ENCODE measurements at places on chromosomes 12 and 14.

GRCh38 chr12:1305063-1305434 is 289.3 kb downstream of the FBXL14 start:
- H3K27me3 ChIP-seq: no peaks in the 10 kb centered on the region
- no peak for DNase-seq
- H3K27ac ChIP-seq: no peak overlapping the region
- peaks cover 7% of the 10 kb centered on the region for H3K4me1 ChIP-seq
- H3K4me3 ChIP-seq: no peak overlapping the region
- H3K36me3 ChIP-seq: peaks cover 47% of the 10 kb centered on the region

GRCh38 chr12:50132505-50133135 is 20.6 kb downstream of the COX14 start:
- H3K27me3 ChIP-seq: no peaks in the 10 kb centered on the region
- no peak overlapping the region for H3K27ac ChIP-seq
- peaks cover 14% of the 10 kb centered on the region for H3K36me3 ChIP-seq
- no peak overlapping the region for H3K4me3 ChIP-seq

DNA sequence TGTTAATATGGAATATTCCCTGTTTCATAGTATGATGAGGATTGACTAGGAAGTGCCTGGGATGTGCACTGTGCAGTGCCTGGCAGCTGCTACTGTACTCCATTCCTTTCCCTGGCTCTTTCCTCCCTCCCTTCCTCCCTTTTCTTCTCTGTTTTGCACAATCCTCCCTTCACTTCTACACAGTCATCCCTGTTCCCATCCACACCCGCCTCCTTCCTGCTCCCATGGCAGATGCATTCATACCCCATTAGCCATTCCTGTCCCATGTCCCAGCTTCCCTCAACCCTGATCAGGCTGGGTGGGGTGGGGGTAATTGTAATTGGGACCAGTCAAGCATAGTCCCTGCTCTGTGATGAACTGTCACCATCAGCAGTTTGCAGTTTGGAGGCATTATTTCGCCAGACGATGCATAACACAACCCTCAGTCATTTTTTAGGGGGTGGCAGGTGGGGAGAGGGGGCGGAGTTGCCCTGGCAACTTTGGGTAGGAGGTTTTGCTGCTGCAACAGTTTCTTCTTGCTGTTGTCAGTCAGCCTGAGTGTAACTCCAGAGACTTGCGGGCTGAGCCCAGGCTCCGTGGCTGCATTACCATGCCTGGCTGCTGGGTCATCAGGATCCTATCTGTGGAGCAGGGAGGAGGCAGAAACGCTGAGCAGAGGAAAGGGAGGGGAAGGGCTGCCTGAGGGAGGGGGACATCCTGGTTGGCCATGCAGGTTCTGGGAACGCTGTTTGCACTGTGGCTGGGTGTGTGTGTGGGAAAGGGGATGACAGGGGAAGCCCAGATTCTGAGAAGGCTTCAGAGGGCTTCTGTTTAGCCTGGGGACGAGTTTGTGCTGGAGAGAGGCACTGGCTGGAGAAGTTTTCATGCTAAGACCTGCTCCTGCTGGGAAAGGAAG is 4.1 kb upstream of the KRT84 start:
- peaks cover 4% of the 10 kb centered on the region for H3K4me1 ChIP-seq
- H3K36me3 ChIP-seq: no peaks in the 10 kb centered on the region
- peaks cover 10% of the 10 kb centered on the region for H3K27me3 ChIP-seq
- DNase-seq: no peak
- peak overlapping the region; percentile 13 for H3K27ac ChIP-seq
- peak overlapping the region; percentile 41 for H3K4me3 ChIP-seq

GRCh38 chr12:44247588-44247987 is 411.7 kb downstream of the TMEM117 start:
- H3K4me1 ChIP-seq: no peaks in the 10 kb centered on the region
- H3K4me3 ChIP-seq: no peak overlapping the region
- no peak for DNase-seq
- no peak overlapping the region for H3K27ac ChIP-seq
- no peaks in the 10 kb centered on the region for H3K36me3 ChIP-seq

DNA sequence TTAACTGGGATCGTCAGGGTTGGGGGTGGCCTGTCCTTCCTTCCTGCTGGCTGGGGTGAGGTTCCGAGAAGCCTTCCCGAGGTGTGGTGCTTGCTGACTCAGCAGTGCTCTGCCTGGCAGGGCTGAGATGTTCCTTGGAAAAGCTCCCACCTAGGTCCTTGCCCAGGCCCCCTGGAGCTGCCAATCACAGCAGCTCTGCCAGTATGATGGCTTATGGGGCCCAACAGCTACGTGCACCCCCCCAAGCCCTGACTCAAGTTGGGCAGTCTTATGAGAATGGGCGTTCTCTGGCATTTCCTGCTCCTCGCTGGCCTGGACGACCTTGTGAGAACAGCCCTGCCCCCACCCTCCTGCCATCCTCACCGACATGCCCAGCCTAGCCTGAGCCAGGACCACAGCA is 292.2 kb upstream of the CRY1 start:
- peak overlapping the region; percentile 85 for H3K27ac ChIP-seq
- H3K36me3 ChIP-seq: peaks cover 7% of the 10 kb centered on the region
- peaks cover 29% of the 10 kb centered on the region for H3K4me1 ChIP-seq

GRCh38 chr14:50967103-50967502 is 22.8 kb upstream of the PYGL start:
- no peak for DNase-seq
- no peaks in the 10 kb centered on the region for H3K27me3 ChIP-seq
- H3K4me3 ChIP-seq: no peak overlapping the region
- no peak overlapping the region for H3K27ac ChIP-seq

DNA sequence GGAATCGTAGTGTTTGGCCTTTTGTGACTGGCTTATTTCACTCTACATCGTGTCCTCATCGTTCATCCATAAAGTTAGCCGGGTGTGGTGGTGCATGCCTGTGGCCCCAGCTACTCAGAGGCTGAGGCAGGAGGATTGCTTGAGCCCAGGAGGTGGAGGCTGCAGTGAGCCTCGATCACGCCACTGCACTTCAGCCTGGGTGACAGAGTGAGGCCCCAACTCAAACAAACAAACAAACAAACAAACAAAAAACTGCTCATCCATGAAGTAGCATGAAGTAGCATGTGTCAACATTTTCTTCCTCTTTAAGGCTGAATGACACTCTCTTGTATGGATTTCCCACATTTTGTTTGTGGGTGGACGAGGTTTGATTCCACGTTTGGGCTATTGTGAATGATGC is 44.0 kb upstream of the MEG3 start:
- H3K27ac ChIP-seq: peak overlapping the region; percentile 59
- no peak overlapping the region for H3K4me3 ChIP-seq
- no peaks in the 10 kb centered on the region for H3K36me3 ChIP-seq
- DNase-seq: no peak
- H3K27me3 ChIP-seq: peaks cover 34% of the 10 kb centered on the region
- peaks cover 58% of the 10 kb centered on the region for H3K4me1 ChIP-seq

- H3K36me3 ChIP-seq: no peaks in the 10 kb centered on the region
- no peak overlapping the region for H3K4me3 ChIP-seq
- DNase-seq: peak; percentile 64
- no peak overlapping the region for H3K27ac ChIP-seq
- peaks cover 5% of the 10 kb centered on the region for H3K4me1 ChIP-seq
- peaks cover 9% of the 10 kb centered on the region for H3K27me3 ChIP-seq
These were observed 142.5 kb upstream of the C14orf180 start for GRCh38 chr14:104436741-104437701.

- no peaks in the 10 kb centered on the region for H3K36me3 ChIP-seq
- H3K27me3 ChIP-seq: no peaks in the 10 kb centered on the region
- H3K27ac ChIP-seq: peak overlapping the region; percentile 100
- peaks cover 32% of the 10 kb centered on the region for H3K4me1 ChIP-seq
These were observed 1.3 kb downstream of the FBXO33 start for GRCh38 chr14:39430762-39431415.

DNA sequence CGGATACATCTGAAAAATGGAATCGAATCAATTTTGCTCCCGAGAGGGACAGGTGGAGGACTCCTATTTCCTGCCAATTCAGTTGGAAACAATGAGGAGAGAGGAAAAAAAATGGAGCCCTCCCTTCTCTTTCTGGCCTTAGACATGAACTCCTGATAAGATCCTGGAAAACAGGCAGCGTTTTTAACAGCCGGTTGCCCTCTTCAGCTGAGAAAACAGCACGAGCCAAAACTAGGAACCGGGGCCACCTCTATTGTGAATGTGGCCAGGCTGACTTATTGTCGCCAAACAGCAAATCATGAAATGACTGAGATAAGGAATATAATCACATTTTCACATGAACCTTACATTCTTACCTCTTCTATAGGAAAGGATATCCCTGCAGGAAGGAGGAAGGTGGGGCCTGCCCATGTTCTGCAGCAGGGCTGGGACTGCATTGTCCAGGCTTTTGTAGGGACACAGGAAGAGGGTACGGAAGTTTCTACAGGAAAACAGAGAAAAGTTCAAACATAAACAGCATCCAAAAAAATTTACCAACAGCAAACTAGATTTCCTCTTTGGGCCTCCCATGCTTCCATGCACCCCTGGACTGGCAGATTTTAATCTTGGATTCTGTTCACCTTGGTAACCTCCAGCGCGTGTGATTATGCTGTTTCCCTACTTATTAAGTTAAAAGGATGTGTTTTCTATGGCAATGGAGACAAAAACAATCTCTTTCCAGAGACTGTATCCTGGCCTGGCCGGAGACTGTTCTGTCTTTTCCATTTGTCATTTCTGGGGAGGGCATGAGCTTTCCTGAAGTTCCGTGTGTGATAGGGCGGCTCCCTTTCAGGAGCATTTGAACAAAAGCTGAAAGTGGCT is 29.0 kb upstream of the ELK3 start:
- no peaks in the 10 kb centered on the region for H3K27me3 ChIP-seq
- H3K4me3 ChIP-seq: no peak overlapping the region
- H3K4me1 ChIP-seq: peaks cover 6% of the 10 kb centered on the region
- no peak overlapping the region for H3K27ac ChIP-seq
- H3K36me3 ChIP-seq: no peaks in the 10 kb centered on the region
- DNase-seq: no peak

DNA sequence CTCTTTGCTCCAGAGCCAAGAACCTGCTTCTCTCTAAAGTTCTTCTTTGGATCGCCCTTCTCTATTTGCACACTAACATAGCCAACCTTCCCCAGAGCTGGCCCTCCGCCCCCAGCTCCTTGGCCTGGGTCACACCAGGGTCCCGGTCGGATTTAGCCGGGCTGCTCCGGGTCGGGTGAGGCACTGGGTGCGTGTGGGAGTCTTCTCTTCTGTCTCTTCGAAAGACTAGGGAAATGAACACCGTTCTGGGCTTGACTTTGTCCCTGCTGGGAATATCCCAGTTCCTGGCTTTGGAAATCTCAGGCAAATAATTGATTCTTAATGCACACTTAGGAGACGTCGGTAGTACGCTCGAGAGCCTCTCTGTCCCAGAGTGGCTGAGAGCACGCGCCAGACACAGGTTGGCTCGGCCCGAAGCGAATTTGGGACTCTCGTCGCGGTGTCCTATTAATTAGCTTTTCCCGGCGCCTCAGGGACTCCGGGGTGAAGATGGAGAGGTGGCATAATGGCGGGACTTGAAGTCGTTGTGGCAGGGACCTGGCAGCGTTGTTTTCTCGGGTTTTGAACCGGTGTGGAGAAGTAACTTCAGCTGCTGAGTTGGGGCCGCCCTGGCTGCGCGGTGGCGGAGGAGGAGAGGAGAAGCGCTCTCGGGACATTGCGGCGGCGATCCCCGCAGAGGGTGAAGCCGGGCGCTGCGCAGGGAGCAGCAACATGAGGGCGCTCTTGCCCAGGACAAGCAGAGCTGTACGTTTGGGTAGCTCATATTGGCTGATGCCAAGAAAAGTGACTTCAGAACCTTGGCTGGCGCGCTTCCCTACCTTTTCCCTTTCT is 7.5 kb downstream of the FOXG1 start:
- DNase-seq: no peak
- peaks cover 98% of the 10 kb centered on the region for H3K27me3 ChIP-seq
- H3K27ac ChIP-seq: no peak overlapping the region
- H3K36me3 ChIP-seq: no peaks in the 10 kb centered on the region
- peaks cover 10% of the 10 kb centered on the region for H3K4me1 ChIP-seq

GRCh38 chr12:46858368-46858767 is 32.6 kb upstream of the SLC38A4 start:
- no peaks in the 10 kb centered on the region for H3K4me1 ChIP-seq
- no peak for DNase-seq
- no peaks in the 10 kb centered on the region for H3K27me3 ChIP-seq
- no peak overlapping the region for H3K27ac ChIP-seq
- H3K36me3 ChIP-seq: peaks cover 4% of the 10 kb centered on the region

DNA sequence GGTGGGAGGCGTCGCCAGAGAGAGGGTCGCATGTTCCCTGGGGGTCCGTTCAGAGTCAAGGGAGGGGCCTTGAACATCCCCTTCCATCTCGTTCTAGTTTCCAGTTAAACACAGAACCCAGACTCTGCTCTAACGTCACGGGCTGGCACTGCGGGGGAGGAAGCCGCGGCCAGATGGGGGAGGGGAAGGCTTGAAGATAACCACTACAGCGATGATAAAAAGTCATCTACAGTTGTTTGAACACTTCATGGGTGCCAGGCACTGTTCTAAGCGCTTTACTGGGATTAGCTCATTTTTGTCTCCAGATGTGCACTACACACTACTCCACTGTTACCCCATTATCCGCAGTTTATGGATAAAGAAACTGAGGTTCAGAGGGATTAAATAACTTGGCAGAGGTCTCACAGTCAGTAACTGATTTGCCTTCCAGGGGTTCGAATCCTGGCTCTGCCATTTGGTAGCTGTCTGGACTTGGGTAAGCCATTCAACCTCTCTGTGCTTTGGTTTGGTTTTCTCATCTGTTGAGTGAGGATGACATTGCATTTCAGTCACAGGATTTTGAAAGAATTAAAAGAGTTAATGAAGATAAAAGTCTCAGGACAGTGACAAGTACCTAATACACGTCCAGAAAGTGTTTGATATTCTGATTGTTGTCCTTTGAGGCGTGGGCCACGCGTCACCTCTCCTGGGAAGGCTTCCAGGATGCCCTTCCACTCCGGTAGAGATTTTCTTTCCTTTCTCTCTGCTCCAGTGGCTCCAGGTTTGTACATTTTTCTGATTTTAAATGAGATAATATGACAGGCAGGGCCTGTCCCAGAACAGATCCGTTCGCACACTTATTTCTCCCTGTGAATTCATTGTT is 798 bp upstream of the RASAL1 start:
- H3K27me3 ChIP-seq: peaks cover 38% of the 10 kb centered on the region
- no peaks in the 10 kb centered on the region for H3K4me1 ChIP-seq
- H3K27ac ChIP-seq: no peak overlapping the region
- H3K4me3 ChIP-seq: peak overlapping the region; percentile 39
- DNase-seq: no peak

- peaks cover 40% of the 10 kb centered on the region for H3K4me1 ChIP-seq
- no peaks in the 10 kb centered on the region for H3K36me3 ChIP-seq
- DNase-seq: no peak
- no peak overlapping the region for H3K27ac ChIP-seq
- no peak overlapping the region for H3K4me3 ChIP-seq
These were observed 53.4 kb downstream of the RCOR1 start for GRCh38 chr14:102645746-102646440.

DNA sequence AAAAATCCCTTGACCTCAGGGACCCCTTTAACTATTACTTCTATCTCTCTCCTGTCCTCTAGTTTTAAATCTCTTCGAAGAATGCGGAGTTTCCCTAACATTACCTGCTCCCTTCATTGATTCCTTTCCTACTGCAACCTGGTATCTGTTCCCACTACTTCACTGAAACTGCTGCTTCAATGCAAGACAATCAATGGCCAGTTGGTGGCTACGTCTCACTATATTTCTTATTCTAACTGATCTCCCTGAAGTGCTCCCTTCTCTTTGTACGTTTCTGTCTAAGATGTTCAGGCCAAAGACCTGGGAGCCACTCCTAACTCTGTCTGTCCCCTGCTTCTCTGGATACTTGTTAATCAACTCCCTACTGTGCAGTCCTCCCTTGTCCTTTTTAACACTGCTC is 10.3 kb upstream of the KCNA1 start:
- H3K36me3 ChIP-seq: no peaks in the 10 kb centered on the region
- H3K27ac ChIP-seq: no peak overlapping the region
- H3K4me3 ChIP-seq: no peak overlapping the region
- DNase-seq: no peak
